Stimulated activated CD8-positive, alpha-beta memory T cell treated with anti-CD3 and anti-CD28 coated beads, Interleukin-2, amount 100 ng/mL, for 1 hour (primary cell): ENCODE measurements at places on chromosomes 2 and 18.

DNA sequence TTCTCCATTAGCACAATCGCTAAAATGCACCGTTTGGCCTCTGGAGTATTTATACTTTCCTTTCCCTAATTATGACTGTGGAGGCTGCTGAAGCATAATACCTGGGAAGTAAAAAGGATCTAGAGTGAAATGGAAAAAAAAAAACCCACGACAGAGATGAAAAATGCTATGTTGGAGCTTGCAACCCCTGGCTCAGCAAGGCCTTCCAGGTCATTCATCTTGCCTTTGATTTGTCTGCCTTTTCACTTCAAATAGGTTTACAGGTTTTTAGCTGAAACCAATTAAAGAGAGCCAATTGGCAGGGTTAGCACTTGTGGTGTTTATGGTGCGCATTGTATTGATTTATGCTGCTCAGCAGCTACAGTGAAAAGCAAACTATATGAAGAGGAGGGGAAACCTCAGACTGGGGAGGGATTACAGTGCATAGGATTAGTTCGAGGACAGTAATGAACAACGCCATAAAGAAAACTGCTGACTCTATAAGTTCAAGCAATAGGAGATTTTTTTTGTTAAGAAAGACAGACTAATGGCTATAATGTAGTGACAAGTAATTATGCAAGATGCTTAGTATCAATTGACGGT is 347.9 kb downstream of the MEIS1 start:
- DNase-seq, result no peak

GRCh38 chr2:130381619-130382018 is 25.8 kb downstream of the PTPN18 start:
- DNase-seq, result no peak

GRCh38 chr2:64943387-64944150 is 45.6 kb upstream of the SLC1A4 start:
- no peak for DNase-seq

DNA sequence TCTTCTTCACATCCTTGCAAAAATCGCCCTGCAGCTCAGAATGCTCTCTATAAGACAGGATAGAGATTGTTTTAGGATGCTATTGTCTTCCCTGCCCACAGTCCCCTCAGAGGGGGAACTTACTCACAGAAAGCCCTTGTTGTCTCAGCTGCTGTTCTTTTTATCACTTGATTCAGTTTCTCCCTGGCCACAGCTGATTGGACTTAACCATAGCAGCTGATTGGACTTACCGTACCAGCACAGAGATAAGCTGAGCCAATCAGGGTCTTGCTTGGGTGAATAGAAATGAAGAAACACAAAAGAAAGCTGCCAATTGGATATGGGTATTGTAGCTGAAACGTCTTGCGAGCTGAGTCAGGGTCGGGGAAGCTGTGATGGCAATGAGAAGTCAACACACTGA is 194.2 kb upstream of the MEX3C start:
- DNase-seq, result no peak

DNA sequence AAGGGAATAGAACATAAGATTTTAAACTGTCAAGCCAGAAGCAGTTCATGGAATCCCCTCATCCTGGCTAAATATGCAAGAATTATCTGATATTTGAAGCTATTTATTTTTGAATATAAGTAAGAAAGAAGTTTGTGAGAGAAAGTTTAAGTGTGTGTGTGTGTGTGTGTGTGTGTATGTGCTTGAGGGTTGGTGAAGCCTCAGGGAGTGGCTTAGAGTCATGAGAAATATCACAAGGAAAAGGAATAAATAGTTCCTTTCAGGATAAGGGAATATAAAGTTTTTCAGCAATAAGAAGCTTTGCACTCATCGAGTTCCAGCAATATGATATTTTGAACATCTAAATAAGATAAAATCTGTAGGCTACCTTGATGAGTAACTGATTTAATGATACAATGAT is 359.6 kb downstream of the MEIS1 start:
- no peak for DNase-seq

GRCh38 chr18:75198036-75198435 is 10.9 kb downstream of the PTGR3 start:
- no peak for DNase-seq

- no peak for DNase-seq
These were observed 563.1 kb upstream of the LINC00305 start for GRCh38 chr18:64712035-64712434.

GRCh38 chr2:113000436-113000835 is 4.8 kb upstream of the IL36A start:
- no peak for DNase-seq

DNA sequence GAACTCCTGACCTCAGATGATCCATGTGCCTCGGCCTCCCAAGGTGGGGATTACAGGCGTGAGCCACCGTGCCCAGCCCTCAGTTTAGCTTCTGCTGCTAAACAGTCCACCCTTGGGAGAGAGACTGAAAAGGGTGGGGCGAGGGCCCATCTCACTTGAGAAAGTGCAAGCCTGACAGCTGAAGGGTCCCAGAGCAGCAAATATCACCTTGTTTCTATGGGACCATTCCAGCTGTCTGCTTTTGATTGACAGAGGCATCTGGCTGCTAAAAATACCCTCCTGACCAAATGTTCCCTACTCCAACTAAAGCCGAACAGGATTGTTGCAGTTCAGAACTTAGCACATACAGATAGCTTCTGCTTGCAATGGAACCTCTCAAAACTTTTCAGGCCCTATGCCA is 436 bp upstream of the SMYD1 start:
- no peak for DNase-seq

GRCh38 chr2:96664366-96664925 is 21.9 kb downstream of the FER1L5 start:
- DNase-seq, result no peak

DNA sequence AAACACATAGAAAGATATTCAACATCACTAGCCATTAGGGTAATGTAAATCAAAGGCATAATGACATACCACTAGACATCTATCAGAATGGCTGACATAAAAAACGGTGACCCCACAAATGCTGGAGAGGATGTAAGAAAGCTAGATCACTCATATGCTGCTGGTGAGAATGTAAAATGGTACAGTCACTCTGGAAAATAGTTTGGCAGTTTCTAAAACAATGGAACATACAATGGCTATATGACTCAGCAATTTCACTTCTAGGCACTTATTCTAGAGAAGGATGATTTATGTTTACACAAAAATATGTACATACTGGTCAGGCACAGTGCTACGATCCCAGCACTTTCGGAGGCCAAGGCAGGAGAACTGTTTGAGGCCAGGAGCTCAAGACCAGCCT is 87.3 kb downstream of the COLEC12 start:
- no peak for DNase-seq
